ENCODE measurements at places on chromosomes 6 and 20. TPM values are rescaled to one million over a fixed set of nuclear protein-coding genes. Genes with fewer than 3 reads are reported as not detected.

HUS1B gene
- 0.58 TPM for polyA plus RNA-seq

MUC22 gene
- not detected for polyA plus RNA-seq

NKX2-4 gene
- polyA plus RNA-seq, result not detected

DNA sequence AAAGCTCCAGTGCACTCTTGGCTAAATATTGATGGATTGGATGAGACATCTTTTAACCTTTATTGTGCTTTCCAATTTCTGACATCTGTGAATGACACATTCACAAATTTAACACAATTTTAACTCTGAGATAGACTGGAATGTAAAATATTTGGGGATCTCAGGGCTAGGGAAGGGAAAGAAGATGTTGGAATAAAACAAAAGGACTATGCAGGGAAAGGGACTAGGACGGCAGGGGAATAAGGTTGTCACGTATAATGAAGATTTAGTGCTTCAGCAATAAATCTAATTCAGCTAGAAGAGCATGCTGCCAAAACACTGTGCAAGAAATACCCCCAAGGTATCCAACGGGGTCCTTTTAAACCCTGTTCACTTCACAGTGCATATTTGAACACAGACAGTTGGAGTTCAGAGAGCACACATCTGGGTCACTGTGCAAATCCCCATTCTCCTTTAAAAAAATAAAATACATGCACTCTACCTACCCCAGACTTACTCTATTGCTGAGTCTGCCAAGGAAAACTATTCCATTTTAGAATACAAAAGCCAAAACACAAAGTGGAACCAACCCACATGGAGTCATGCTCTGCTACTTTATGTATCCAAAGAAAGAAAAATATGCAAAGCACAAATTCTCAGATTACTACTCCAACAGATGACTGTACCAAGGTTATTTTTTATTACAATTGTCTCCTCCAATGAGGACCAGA lies 151.0 kb upstream of the RSPO3 start:
- DNase-seq, result no peak

- no peak for DNase-seq
These were observed 30.4 kb downstream of the AKIRIN2 start for GRCh38 chr6:87671555-87672029.

DNA sequence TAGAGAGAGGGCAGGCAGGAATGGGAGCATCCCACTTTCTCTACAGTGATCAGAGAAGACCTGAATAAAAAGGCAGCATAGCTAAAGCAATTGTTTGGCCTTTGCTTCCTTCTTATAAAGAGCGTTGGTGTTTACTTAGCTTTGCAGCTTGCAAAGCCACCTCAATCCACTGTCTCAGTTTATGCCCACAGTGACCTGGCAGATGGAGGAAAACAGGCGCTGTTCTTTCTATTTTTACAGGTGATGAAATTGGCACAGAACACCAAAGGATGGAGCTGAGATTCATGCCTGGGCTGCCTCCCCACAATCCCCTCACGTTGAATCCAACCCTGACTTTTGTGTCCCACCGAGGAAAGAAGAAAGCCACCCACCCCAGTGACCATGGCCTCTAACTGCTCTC lies 130.5 kb downstream of the TTLL2 start:
- no peak for DNase-seq

DNA sequence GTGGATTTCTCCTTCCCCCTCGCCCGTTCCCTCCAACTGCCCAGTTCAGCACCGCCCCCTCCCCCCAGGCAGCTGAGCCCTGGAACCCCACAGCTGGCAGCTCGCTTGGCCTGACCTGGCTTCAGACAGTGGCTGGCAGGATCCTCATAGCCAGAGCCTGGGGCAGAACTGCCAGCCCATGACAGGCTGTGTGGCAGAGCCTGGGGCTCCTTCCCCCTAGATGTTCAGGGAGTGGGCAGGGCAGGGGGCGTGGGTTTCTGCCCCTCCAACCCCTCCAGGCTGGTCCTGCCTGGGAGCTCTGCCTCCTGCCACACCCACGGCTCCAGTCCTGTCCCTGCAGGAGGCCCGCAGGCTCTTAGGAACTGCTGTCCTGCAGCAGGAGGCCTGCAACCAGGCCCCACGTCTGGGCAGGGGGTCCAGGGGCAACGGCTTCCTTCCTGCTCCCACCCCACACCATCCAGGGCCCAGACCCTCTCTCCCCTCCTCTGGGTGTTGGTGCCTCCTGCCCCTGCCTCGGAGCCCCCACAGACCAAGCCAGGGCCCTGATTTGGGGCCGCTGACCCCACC lies 9.6 kb upstream of the KCNQ2 start:
- no peak for DNase-seq
